ENCODE measurements at places on chromosomes 6 and 20. TPM values are rescaled to one million over a fixed set of nuclear protein-coding genes. Genes with fewer than 3 reads are reported as not detected.

GRCh38 chr6:128599036-128599435, 78.6 kb upstream of the PTPRK start:
- no peak for DNase-seq

DNA sequence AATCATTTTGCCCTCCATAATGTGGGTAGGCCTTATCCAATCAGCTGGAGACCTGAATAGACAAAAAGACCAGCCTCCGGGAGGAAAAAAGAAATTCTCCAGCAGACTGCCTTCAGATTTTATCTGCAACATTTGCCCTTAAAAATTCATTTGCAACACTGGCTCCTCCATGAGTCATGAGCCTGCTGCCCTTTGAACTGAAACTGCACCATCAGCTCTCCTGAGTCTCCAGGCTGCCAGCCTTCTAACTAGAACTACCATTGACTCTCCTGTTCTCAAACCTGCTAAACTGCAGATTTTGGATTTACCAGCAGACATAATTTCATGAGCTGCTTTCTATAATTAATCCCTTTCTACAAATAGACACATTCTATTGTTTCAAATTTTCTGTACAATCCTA, 223.9 kb upstream of the THEMIS start:
- peak; percentile 58 for DNase-seq

DNA sequence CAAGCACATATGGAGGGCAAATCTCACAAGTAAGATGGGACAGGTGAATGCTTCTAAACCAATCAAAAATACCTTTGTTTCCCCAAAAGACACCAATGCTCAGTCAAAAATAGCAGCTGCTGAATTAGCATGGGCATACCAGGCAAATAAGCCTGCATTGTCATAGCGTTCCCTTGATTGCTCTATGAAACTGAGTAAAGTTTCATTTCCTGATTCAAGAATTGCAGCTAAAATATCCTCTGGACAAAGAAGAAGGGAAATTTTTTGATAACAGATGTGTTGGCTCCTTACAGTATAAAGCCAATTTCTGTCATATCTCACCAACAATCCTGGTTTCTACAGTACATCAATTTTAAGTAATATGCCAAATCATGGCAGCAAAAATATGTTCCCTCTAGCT, 3.3 kb upstream of the TMEM14A start:
- no peak for DNase-seq

DNA sequence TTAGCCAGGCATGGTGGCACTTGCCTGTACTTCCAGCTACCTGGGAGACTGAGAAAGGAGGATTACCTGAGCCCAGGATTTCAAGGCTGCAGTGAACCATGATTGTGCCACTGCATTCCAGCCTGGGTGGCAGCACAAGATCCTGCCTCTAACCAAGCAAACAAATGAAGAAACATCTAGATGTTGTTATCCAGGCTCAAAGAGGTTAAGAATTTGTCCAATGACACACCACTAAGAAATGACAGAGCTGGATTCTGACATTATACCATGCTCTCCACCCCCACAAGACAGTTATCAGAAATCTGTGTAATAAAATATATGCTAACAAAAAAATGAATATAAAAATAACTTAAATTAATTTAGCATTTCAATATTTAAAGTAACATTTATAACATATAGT, 925.5 kb upstream of the SLC35B3 start:
- no peak for DNase-seq

DNA sequence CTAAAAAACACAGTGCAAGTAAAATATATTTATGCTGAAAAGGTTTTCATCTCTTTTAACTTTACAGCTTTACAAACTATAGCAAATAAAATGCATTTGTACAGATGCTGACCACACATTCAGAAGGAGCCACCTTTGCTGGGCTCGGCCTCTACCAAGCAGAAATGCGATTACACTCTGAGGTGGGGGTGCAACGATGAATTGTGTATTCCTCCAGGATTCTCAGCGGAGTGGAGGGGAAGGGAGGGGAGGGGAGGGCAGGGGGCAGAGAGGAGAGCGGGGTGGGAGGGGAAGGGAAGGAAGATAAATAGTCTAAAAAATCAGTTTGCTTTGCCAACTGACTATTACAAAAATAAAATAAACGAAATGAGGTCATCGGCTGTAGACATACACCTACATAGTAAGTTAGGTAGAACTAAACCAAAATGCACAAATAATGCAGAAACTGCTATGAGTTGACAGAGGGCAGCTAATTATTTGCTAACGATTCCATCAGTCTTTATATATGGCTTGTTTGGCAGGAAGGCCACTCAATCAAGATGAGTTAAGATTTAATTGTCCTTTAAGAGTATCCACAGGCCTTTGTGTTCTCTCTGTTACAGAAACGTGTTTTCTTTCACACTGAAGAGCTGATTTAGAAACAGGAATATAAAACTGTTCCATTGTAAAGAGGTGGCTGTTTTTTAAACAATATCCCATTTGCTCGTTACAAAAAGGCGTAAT, 90.1 kb downstream of the TAF4 start:
- DNase-seq: no peak

DNA sequence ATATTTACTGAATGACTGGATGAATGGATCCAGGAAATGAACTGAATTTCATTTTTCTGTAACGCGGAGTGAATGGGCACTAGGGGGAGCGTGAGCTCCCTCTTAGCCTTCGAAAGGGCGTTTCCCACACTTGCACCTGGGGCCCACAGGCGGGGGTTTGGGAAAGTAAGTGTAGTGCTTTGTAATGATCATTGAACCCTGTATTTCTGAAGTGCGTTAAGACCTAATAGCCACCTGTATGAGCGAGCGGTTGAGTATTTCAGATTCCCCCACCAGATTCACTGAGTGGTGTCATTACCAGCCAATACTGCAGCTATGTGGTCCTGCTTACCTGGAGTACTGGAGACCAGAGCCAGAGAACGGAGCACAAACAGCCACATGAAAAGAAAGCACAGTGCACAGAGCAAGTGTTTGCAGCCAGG, 10.5 kb downstream of the SYTL3 start:
- peak; percentile 48 for DNase-seq

DNA sequence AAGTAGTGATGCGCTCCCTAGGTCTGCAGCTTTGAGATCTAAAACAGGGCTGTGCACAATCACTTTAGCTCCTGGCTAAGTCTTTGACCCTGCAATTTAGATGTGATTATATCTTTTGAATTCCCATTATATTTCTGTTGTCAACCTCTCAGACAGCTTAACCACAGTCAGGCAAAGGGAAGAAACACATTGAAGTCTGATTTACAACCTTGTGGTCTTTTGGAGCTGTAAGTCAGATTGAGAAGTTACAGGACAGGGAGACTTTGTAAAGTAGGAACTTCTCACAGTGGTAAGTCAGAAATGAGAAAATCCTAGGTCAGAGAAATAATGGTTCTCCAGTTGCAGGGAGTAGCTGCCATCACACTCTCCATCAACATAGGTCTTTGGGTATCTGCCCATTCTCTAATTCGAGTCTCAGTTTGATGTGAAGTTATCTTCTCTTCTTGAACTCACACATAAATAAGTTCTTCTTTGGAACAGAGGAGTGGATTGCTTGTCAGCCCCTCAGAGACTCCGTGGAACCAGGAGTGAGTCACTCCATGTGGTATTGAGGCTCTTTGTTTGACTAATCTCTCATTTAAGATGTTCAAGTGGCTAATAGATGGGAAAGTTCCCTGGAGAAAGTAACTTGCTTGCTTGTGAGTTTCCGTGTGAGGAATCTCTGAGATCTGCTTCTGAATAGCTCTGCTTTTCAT, 35.0 kb upstream of the SGK1 start:
- DNase-seq: no peak

- DNase-seq: no peak
Measured at GRCh38 chr6:41193884-41194283, 7.1 kb downstream of the TREML2 start.

DNA sequence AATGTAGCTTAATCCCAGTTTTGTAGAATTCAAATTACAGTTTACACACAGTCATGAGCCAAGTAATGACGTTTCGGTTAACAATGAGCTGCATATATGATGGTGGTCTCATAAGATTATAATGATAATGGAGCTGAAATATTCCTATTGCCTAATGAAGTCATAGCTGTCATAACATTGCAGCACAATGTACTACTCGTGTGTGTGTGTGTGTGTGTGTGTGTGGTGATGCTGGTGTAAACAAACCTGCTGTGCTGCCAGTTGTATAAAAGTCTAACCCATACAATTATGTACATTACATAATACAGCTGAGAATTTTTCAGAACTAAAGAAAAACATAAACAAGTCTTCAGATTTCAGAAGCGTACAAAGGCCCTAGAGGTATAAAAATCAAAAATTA, 66.7 kb upstream of the ARID1B start:
- DNase-seq: no peak

DNA sequence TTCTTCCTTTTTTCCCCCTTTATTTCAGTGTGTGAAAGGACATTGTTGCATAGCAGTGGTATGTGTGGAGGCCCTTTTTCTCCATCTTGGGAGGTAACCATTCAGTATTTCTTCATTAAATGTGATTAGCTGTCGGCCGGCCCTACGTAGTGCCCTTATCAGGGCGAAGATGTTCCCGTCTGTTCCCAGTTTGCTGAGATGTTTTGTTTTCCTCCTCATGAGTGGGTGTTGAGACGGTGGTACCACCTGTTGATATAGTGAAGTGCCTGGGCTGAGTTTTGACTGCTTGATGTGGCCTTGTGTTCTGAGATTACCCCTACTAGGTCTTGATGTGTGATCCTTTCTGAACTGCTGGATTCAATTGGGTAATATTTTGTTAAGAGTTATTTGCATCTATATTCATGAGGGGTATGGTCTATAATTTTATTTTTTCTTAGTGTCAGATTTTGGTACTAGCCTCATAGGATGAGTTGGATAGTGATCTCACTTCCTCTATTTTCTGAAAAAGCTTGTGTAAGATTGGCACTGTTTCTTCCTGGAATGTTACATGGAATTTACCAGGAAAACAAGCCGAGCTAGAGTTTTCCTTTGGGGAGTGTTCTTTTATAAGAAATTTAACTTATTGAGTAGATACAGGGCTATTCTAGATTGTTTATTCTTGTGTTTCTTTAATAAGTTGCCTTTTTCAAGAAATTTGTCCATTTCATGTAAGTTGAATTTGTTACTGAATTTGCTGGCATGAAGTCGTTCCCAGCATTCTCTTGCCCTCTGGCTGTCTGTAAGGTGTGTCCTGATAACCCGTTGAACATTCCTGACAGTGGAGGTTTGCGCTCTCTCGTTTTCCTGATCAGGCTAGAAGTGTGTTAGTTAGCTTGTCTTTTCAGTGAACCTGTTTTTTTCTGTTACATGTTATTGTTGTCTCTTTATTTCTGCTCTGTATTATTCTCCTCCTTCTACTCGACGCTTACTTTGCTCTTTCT, 4.3 kb downstream of the MTG2 start:
- DNase-seq: no peak

GRCh38 chr6:110067837-110068591, 89.9 kb downstream of the GPR6 start:
- DNase-seq: no peak

DNA sequence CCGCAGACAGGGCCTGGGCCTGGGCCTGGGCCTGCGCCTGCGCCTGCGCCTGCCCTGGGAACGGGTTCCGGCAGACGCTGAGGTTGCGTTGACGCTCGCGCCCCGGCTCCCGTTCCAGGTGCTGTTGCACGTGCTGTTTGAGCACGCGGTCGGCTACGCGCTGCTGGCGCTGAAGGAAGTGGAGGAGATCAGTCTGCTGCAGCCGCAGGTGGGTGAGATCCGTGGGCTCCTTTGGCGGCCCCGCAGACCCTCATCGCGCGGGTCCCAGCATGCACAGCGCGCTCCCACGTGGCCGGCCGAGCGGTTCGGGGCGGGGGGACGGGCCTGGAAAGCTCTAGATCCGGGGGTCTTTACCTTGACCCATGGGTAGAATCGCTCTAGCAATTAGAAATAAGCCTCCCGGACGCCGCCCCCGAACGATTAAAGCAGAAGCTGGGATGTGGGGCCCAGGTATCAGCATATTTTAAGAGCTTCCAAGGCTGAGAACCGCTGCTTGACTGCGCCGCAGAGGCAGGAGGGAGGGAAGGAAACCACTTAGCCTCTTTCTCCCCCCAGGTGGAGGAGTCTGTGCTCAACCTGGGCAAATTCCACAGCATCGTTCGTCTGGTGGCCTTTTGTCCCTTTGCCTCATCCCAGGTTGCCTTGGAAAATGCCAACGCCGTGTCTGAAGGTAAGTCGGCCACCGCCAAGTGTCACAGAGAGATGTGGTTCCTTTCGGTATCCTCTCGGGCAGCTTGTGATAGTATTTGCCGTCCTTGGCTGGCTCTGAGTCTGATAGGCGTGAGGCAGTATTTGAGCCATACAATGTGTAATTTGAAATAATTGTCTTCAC, 508 bp downstream of the NOP56 start:
- peak; percentile 50 for DNase-seq

SMPD2 gene
- total RNA-seq: 4.7 TPM

SYNJ2 gene
- total RNA-seq: 5.5 TPM

ESR1 gene
- total RNA-seq: 13.8 TPM

PMEPA1 gene
- total RNA-seq: 5.2 TPM

RBM24 gene
- total RNA-seq: 0.05 TPM

SRF gene
- total RNA-seq: 6.7 TPM

HTR1E gene
- total RNA-seq: not detected

COL11A2 gene
- total RNA-seq: 0.55 TPM

DIDO1 gene
- 22.8 TPM for total RNA-seq

RIPOR2 gene
- 3.0 TPM for total RNA-seq

PRR18 gene
- total RNA-seq: 2.0 TPM

CCR6 gene
- not detected for total RNA-seq

SLC13A3 gene
- 7.1 TPM for total RNA-seq

PRSS16 gene
- 0.08 TPM for total RNA-seq

KIF25 gene
- 0.43 TPM for total RNA-seq
